ENCODE measurements at places on chromosomes 4 and X.

DNA sequence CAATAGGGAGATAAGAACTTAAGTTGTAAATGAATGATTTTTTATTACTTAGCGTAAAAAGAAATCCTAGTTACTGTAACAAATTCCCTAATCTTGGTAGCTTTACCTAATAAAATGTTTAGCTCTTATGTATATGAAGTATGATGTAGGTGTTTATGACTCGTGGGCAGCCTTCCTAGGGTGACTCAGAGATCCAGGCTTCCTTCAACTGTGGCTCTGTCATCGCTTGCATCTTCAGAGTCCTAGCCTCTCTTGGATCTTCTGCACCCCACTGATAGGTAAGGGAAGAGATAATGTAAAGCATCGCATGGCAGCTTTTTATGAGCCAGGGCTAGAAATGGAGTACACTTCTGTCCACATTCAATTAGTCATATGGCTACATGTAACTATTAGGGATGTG, 165.6 kb upstream of the GLRA2 start:
- no peak for DNase-seq
- H3K27me3 ChIP-seq, result no peaks in the 10 kb centered on the region
- no peak overlapping the region for H3K27ac ChIP-seq
- H3K36me3 ChIP-seq, result no peaks in the 10 kb centered on the region
- H3K4me3 ChIP-seq, result no peak overlapping the region

GRCh38 chr4:41431276-41431675, 106.7 kb upstream of the LIMCH1 start:
- peaks cover 43% of the 10 kb centered on the region for H3K4me1 ChIP-seq
- no peaks in the 10 kb centered on the region for H3K27me3 ChIP-seq
- no peak overlapping the region for H3K27ac ChIP-seq
- no peak overlapping the region for H3K4me3 ChIP-seq

DNA sequence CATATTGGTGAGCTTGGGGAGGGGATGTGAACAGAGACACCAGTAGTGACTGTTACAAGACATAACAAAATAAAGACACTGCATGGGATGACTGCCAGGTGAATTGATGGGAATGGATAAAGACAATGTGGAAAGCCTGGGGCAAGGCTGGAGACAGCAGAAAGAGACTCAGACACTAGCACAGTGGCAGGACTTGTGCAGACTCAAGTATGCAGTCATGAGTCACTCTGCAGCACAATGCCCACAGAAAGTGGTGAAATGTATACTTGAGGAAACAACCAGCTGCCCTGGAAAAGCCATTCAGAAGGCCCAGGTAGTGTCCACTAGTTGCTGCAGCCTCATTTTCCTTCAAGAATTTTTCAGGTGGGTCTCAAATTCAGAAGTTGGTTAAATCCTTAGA, 452.3 kb downstream of the MID1IP1 start:
- H3K27me3 ChIP-seq, result no peaks in the 10 kb centered on the region
- no peaks in the 10 kb centered on the region for H3K36me3 ChIP-seq
- no peak overlapping the region for H3K27ac ChIP-seq
- no peaks in the 10 kb centered on the region for H3K4me1 ChIP-seq

GRCh38 chr4:67483868-67484602, 61.3 kb downstream of the CENPC start:
- H3K4me3 ChIP-seq, result no peak overlapping the region
- DNase-seq, result no peak
- H3K27ac ChIP-seq, result no peak overlapping the region
- peaks cover 1% of the 10 kb centered on the region for H3K36me3 ChIP-seq
- H3K4me1 ChIP-seq, result peaks cover 1% of the 10 kb centered on the region

DNA sequence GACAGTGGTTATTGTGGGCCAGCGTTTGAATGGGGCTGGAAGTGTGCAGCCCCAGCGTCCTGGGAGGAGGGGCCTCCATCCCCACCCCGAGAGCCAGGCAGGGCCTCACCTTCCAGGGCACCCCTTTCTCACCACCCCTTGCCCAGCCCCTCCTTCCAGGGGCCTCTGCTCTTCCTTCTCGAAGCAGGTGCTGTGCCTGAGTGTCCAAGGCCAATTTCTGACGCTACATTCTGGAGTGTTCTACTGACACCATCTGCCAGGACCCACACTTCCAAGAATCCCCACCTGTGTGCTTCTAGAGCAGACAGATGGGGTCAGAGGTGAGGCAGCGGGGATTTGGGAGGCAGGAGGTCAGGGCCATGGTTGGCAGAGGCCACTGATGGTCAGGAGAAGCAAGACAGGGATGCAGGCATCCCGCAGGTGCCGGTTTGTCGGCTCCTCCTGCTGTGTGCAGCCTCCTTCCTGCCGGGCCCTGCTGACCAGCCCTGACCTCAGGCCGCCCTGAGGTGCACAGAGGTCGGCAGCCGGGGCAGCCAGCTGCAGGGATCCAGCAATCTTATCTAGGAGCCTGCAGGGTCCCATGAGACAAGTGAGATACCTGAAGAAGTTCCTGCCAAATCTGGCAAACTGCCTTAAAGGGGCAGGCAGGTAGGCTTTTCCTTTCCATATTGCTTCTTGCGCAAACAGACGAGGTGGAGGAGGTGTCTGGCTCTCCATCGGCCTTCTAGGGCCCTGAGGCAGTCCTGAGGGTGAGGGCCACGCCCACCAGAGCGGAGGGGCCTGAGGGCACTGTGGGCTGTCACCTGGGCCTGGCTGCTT, 18.8 kb downstream of the MSANTD1 start:
- H3K27ac ChIP-seq, result no peak overlapping the region
- H3K4me3 ChIP-seq, result no peak overlapping the region

DNA sequence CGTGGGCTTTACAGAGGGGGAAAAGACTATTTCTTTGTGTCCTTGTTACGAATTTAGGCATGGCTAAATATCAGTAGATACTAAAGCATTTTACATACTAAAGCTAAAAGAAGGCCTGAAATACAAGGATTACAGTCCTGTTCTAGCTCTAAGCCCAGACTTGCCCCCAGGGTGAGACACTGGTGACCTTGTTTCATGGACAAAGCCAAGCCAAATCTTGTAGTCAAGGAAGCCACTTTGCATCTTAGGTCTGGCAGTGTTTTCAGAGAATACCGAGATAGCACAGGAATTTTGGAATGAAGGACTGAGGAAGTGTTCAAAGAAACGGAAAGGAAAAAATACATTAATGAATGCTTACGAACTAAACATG, 733 bp upstream of the G3BP2 start:
- H3K27ac ChIP-seq, result peak overlapping the region; percentile 94
- peaks cover 11% of the 10 kb centered on the region for H3K4me1 ChIP-seq
- H3K4me3 ChIP-seq, result peak overlapping the region; percentile 63
- no peaks in the 10 kb centered on the region for H3K36me3 ChIP-seq

All from neuronal stem cell (in vitro differentiated cells).